ENCODE measurements at places on chromosomes 3 and 15.

GRCh38 chr15:39629371-39629770 is 48.5 kb downstream of the THBS1 start:
- DNase-seq, result no peak

DNA sequence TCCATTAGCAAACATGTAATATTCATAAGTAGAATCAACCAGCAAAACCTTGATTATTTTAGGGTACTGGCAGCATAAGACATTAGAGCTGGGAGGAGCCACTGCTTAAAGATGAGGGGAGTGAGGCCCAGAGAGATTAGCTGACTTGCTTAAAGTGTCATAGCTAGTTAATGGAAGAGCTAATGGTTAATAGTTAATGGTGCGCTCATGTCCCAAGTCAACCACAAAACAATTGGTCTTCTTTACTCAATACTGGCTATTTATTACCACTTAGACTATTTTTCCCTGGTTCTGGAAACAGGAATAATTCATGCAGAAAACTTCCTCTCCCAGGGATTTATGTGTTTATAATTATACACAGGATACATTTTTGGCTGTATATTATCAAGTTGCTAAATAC is 33.1 kb downstream of the EIF4E3 start:
- no peak for DNase-seq

DNA sequence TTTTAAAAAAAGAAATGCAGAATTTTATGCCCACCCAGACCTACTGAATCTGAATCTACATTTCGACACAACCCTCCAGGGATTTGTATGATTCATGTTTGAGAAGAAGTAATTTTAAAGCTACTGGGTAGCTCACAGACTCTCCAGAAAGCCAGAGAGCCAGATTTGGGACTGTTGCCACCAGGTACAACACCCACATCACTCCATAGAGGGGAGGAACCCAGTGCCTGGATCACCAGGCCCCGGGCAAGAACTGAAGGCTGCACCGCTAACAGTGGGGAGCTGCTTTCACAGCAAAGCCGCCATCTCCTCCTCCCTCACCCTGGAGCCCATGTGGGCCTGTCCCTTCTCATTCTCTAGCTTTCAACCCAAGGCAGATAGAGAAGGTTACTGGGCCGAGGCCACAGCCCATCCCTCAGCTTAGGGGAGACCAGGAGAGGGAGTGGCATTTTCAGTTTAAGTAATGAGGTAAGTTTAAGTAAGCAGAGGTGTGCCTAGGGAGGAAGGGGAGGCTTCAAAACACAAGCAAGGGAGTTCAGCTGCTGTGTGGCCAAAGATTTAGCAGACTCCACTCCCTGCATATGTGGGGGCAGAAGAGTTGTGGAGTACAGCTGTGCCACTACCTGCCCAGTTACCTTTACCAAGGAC is 109.8 kb downstream of the IL12A start:
- DNase-seq, result no peak

- no peak for DNase-seq
Observed at GRCh38 chr3:4778119-4778518, 201.1 kb upstream of the BHLHE40 start.

DNA sequence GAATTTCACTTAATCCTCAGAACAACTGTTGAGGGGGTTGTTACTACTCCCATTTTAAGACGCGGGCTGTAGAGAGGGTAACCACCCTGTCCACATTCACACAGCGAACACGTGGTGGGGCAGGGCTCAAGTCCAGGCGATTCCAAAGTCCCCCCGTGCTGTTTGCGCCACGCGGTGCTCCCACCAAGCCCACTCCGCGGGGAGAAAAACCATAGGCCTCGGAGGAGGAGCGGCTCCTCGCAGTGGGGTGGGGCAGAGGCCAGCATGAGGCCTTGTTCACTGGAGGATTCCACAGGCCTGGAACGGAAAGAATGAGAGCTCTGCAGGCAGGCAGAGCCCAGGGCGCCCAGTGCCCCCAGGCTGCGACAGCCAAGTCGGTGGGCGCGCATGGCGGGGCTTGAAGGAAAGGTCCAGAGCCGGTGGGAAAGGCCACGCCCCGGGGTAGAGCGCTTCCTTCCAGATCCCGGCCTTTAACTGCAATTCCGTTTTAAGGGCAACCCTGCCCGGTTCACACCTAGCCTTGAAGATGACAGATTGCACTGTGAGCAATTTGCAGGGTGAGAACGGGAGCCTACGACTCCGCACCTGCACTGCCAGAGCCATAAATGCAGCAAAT is 161.8 kb upstream of the TBL1XR1 start:
- peak; percentile 66 for DNase-seq

- no peak for DNase-seq
Observed at GRCh38 chr3:96865605-96866004, 51.2 kb downstream of the EPHA6 start.

DNA sequence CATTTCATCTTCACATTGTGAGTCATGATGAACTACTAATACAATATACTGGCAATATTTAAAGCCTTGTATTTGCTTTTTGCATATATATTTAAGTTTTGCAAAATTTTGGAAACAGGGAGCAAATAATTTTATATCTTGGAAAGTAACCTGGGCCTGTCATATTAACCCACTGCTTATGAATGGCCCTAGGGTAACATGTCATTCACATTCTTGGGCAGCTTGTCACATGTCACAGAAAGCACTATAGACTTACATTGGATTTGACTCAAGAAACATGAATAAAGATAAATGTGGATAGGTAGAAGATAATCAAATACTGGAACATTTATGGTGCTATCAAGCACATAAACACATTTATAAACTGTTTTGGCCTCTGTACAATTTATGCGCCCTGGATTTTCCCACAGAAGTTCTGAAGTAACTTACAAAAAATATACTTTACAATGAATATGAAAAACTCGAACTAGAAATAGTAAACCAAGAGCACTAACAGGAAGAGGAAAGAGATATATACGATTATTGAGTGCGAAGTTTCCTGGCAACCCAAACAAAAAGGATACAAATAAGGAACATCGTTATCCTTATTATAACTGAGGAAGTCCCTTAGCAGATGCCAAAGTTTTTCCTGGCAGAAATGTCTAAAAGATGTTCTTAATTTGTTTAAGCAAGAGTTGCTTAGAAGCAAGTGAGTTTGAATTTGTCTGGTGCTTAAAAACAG is 257.2 kb downstream of the RBMS3 start:
- DNase-seq, result no peak

GRCh38 chr3:153572654-153573053 is 410.6 kb downstream of the RAP2B start:
- no peak for DNase-seq

DNA sequence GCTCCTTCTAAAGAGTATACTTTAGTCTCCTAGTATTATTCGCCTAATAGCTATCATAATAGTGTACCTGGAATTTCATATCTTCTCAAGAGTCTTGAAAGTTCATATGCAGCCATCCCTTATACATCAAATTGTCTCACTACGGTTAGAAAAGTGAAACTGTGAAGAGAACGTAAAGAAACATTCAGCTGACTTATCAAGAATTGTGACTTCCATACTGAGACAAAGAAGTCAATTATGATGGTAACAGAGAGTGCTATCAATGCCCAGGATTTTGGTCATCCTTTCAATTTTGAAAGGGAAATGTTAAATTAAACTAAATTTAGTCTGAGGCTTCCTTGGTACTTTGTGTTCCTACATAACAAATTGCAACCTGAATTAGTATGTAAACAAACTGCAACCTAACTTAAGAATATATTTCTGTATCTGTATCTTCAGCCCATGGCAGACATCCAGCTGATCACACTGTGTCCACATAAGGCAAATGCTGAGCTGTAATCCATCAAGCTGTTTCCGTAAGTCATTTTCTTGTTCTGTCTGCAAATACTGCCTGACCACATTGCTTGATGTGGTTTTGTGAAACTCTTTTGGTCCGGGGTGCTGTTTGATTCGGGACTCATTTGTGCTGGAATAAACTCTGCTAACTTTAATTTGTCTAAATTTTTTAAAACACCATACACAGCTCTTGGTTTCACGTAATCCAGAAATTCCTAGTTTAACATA is 469.6 kb downstream of the SI start:
- no peak for DNase-seq

DNA sequence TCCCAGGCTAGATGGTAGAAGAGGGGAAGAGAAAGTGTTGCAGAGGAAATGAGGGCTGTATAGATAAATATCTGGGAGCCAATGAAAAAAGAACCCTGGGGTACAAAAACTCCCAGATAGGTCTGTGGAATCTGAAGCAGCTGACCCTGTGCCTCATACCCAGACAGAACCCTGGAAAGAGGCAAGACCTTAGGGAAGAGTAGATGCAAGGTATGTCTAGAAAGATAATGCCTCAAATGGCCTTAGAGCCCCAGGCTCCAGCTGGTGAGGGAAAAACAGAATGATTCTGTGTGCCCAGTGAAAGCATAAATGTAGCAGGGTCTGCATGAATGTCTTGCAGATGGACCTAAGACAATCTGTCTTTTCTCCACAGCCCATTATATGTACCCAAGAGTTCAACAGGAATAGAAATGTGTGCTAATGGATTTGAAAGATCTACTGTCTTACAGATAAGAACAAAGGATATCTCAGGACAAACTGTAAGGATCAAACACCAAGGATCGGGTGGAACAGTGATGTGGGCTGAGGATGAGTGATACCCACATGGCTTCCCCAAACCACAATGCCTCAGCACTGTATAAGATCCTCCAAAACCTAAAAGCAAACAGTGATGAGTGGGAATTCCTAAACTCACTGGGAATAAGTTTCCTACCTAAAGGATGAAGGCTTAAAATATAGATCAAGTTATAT is 58.8 kb downstream of the NCEH1 start:
- no peak for DNase-seq

DNA sequence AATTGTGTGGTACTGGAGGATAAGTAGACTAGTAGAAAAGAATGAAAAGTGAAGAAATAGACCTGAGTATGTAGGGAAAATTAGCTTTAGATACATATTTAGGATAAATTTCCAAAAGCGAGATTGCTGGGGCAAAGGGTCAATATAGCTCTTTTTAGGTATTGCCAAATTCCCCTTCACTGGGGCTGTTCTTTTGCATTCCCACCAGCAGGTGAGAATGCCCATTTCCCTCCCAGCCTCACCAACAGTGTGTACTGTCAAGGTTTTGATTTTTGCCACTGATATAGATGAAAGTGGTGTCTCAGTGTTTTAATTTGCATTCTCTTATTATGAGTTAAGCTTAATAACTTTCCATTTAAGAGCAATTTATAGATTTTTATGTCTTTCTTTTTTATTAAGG is 35.7 kb upstream of the BHLHE40 start:
- no peak for DNase-seq

- DNase-seq, result no peak
Observed at GRCh38 chr3:53829605-53830004, 16.6 kb downstream of the CHDH start.

GRCh38 chr3:171346019-171346418 is 114.2 kb downstream of the TNIK start:
- DNase-seq, result no peak

- no peak for DNase-seq
Observed at GRCh38 chr15:90211440-90212143, 10.5 kb downstream of the SEMA4B start.

- no peak for DNase-seq
Observed at GRCh38 chr3:122690096-122690495, 9.5 kb downstream of the PARP14 start.

GRCh38 chr3:123753286-123753685 is 130.8 kb downstream of the MYLK start:
- DNase-seq, result no peak

All from renal cortex interstitium (tissue), 15 donors.